ENCODE measurements at places on chromosomes 6 and 20.

GRCh38 chr20:59185809-59186208, 22.2 kb downstream of the ZNF831 start:
- no peak for DNase-seq

DNA sequence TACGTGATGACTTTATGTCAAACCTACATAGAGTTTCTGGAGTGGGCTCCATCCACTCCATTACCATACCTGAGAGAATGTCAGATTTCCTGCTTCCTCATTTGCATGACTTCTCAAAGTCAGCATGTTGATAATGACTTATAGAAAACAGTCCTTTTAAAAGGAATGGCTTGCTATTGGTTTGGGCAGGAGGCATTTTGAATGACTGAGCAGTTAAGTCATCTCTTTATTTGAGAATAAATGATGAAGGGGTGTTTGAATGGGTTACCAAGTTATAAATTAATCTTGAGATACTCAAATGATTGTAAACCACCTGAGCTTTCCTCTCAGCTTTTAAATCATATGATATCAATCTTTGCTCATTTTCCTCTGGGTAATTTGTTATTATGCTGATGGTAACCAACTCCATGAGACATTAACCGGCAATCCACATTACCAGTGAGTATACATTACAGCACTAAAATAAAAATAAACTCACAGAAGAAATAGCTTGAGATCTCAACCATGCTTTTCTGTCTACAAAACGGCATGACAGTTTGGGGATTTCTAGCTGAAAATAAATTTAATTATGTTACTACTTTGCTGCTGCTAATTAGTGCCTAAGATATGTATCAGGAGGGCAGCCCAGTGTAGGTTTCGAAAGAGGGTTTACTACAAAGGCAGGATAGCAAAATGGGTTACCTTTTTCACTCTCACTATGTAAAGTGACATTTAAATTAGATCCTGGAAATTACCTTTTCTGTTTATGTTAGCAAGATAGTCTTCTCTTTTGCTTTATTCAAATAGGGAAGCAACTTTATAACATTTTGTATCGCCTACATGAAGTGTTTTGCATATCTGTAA, 78.8 kb downstream of the RPS12 start:
- no peak for DNase-seq

DNA sequence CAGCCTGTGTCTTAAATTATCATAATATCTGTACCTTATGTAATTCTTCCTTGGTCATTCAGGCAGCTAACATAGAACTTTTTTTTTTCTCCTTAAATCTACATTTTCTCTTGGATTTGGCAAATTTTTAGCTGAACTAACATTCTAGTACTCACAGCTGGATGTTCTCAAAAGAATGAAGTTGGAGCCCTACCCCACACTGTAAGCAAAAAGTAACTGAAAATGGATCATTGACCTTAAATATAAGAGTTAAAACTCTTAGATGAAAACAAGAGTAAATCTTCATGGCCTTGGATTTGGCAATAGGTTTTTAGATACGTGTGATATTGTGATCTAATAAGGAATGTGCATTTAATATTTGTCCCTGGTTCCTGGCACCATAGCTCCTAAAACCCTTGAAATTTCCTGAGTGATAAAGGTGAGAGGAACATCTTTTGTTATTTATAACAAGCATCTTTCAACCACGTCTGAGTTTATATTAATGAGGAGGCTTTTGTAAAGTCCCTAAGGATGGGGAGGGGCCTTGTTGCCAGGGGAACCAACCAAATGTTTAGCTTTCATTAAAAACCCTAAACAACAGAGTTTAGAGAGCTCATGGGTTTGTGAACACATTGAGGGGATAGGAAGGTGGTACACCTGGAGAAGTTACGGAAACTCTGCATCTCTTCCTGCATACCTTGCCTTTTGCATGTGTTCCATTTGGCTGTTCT, 106.1 kb upstream of the ADGRF4 start:
- no peak for DNase-seq

DNA sequence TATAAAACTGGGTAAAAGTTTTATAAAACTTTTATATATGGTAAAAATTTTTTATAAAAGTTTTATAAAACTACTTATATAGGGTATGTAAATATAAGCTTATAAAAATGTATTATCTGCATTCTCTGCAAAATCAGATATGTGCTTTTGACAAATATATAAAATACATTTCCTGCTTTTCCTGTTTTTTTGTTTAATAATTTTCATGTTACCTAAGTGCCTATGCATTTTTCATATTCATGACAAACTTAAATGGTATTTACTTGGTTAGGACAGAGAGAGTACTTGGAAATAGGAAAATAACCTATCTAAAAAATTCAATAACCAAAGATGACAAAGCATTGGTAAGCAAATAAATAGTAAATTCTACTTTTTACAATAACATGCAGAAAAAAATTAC, 41.2 kb downstream of the ADGRG6 start:
- DNase-seq, result no peak

DNA sequence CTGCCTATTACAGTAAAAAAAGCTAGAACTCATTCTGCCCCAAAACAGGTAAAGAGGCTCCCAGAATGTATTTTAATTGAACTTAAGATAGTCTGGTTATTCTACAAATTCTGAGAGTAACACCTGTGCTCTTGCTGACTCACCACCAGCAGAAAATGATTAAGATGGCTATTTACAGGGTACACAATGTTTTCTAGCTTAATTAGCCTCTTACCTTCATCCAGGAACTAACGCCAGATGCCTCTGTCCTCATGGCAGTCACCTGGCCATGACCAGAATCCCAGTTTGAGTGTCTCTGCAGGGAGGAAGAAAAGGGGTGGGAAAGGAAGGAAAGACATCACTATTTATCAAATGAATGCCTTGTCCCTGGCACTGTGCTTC, 31.3 kb upstream of the PPP1R3G start:
- DNase-seq, result no peak

DNA sequence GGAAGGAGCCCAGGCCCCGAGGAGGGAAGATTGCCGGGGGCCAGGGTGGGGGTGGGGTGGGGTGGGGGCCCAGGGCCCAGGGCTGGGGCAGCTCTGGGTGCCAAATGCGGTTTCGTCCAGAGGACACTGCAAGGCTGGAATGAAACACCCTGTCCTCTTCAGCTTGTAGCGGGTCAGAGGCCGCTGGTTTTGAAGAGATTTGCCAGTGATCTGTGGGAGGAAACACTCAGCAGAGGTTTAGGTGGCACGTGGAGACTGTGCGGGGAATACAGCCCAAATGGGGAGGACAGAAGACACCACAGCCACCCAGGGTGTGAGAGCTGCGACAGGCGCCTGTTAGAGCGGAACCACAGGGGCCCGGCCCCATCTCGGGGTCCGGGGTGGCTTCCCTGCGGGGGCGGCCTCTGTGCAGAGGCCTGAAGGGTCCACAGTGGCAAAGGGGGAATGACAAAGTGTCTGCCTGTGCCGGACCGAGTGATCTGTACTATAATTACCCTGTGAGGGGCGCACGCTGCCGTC, 29.2 kb downstream of the FRMD1 start:
- DNase-seq, result no peak

DNA sequence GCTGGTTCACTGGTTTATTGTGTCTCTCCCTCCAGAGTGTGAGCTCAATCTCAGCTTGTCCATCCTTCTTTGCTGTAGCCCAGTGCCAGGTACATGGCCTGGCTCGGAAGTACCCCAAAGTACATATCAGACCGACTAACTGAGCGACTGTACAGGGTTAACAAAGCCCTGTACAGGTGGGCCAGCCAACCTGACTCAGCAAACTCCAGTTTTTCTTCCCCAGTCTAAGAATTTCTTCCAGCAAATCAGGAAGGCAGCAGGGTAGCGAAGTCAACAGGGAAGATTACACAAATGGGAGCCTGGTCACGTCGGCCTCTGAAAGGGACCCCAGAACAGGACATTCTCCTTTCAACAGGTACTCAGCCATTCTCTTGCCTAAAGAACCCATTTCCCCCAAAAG, 31.3 kb downstream of the ZMYND8 start:
- no peak for DNase-seq

DNA sequence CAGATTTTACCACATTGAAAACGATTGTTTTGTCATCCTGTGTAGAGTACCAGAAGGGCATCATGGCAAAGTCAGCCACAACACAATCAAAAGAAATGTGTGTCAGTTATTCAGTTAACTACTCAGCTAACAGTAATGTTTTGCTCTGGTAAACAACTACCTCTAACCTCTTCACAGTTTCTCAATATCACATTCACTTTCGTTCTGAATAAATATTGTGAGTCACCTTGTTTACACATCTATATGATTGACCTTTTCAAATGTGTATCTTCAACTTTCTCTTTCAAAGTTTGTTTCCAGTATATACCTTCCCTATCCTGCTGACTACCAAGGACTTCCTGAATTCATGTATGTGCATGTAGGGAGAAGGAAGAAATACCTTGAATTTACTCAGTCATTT, 216.6 kb upstream of the UFL1 start:
- DNase-seq, result no peak

GRCh38 chr6:161459008-161459615, 185.3 kb upstream of the AGPAT4 start:
- DNase-seq, result no peak

- DNase-seq, result no peak
Observed at GRCh38 chr20:53930651-53931504, 139.5 kb downstream of the BCAS1 start.

DNA sequence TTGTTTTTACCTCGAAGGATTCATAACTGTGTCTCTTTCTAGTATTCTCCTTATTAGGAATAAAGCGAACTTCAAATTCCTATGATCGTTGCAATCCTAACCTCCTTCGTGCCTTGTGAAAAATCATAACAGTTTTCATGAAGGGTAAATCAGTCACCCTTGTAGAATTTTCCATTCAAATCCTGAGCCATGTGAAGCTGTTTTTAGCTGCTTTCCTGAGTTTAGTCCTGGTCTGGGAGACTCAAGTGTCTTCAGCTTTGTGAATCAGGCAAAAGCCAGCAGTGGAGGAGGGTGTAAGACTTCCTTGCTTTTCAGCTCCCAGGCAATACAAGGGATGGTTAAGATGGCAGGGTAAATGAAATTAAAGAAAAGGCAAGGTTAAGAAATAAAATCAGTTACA, 24.3 kb downstream of the GCNT2 start:
- no peak for DNase-seq

GRCh38 chr6:3294921-3295871, 36.4 kb downstream of the PSMG4 start:
- DNase-seq, result no peak

GRCh38 chr6:36327226-36327918, 9.3 kb downstream of the BNIP5 start:
- no peak for DNase-seq

DNA sequence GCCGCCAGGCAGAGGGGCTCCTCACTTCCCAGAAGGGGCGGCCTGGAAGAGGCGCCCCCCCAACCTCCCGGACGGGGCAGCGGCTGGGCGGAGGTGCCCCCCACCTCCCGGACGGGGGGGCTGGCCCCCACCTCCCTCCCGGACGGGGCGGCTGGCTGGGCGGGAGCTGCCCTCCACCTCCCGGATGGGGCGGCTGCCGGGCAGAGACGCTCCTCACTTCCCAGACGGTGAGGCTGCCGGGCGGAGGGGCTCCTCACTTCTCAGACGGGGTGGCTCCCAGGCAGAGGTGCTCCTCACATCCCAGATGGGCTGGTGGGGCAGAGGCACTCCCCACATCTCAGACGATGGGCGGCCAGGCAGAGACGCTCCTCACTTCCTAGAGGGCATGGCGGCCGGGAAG, 389.7 kb upstream of the EYS start:
- DNase-seq, result no peak

DNA sequence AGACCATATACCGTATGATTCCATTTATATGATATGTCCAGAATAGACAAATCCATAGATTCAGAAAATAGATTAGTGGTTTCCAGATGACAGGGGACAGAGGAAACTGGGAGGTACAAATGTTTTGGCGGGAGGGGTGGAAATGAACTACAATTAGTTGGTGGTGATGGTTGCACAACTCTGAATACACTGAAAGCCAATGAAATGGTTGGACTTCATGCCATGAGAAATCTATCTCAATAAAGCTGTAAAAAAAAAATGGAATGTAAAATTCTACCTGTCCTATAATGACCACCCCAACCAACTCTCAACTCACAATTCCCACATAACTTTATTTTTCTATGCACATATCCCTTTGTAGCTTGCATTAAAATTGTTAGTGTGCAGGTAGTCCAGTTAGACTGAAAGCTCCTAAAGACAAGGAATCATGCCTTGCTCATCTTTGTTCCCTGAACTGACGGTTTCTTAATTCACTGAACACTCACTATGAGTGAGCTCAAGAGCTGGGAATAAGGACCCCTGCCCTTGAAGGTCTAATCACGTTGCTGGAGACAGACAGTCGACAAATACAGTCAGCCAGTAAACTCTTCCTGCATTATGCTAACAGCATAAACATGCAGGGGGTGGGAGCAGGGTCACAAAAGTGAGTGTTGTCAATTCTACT, 1.4 kb downstream of the DCDC2 start:
- DNase-seq, result no peak

DNA sequence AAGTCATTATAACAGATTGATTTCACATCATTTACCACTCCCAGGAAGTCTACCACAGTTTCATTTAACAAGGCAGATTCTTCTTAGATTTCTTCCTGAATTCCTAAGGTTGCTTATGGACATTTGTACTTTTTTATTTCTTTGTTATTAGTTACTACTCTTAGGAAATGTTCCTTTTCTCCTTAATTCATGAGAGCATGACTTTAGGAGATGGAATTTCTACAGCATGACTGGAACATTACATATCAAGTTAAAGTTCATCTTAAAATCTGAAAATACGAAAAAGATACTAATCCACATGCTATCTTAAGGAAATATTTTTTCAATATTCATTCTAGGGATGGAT, 22.3 kb downstream of the CNKSR3 start:
- DNase-seq, result peak; percentile 34

DNA sequence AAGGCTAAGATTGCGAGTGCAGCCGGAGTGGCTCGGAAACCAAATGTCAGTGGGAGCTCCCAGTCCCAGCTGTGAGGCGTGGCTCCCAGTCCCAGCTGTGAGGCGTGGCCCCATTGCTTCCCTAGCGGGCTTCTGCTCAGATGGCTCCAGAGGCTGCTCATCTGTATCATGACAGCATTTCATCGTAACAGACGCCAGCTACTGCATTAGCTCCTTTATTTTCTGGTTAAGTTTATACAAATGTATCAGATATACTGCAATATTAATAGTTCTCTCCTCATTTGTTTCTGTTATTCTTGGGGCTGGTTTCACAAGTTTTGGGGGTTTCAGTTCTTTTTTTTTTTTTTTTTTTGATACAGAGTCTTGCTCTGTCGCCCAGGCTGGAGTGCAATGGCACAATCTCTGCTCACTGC, 34.7 kb upstream of the TBXT start:
- DNase-seq, result no peak

GRCh38 chr6:154117485-154117884, 78.4 kb downstream of the OPRM1 start:
- DNase-seq, result no peak

- no peak for DNase-seq
Observed at GRCh38 chr6:140230282-140230681, 855.8 kb upstream of the CITED2 start.

DNA sequence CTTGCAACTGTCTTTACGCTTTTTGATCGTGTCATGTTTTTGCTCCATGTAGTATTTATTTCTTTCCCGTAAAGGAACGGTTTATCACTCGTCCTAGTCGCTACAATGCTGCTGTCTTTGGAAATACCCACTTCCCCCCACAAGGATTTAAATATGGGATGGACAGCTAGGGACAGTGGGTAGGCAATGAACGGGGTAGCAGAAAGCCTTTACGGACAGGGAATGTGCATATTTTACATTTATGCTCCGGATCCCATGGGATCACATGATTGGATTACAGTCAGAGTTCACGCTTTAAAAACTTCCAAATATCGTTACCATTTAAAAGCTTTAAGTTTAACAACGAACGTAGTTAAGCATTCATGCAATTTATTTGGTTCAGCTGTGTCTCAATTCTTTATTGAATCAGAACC, 1.2 kb downstream of the HIVEP1 start:
- no peak for DNase-seq

GRCh38 chr6:156832231-156832647, 55.1 kb downstream of the ARID1B start:
- no peak for DNase-seq
